GM23248 (cell line): ENCODE measurements at places on chromosomes 11 and 22. TPM values are rescaled to one million over a fixed set of nuclear protein-coding genes. Genes with fewer than 3 reads are reported as not detected.

Gene OR8A1
- total RNA-seq, result not detected in 2 replicates

Gene MFRP
- total RNA-seq, result 0.13 TPM in 1 of 2 replicates, not detected in the other

Gene PRODH
- total RNA-seq, result not detected in 2 replicates

Gene RIMBP3B
- total RNA-seq, result 0.13 TPM in 1 of 2 replicates, not detected in the other

Gene BDNF
- 63.6 and 64.1 TPM in 2 replicates for total RNA-seq

Gene FAM180B
- not detected in 2 replicates for total RNA-seq

Gene LMO1
- total RNA-seq, result not detected in 2 replicates

Gene AIFM3
- 0.65 TPM in 1 of 2 replicates, not detected in the other for total RNA-seq

Gene SLC22A8
- total RNA-seq, result not detected in 2 replicates
